ENCODE measurements at places on chromosomes 2 and 18.

GRCh38 chr2:27890924-27891672 is 569 bp downstream of the BABAM2 start:
- peak; percentile 41 for DNase-seq

DNA sequence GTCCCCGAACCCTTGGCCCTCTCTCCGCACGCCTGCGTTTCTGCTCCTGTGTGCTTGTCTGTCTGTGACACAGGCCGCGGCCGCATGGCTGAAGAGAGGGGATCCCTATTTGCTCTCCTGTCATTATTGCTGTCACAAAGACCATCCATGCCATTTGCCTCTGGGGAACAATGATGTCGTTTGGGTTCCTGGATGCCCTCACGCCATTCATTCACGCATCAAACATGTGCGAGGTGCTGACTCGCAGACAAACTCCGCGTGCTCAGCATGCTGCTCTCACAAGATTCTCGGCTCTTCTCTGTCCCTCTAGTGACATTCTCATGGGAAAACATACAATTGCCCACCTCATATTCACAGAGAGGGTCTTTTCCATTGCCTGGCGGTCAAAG is 67.8 kb downstream of the ASB1 start:
- DNase-seq = no peak

DNA sequence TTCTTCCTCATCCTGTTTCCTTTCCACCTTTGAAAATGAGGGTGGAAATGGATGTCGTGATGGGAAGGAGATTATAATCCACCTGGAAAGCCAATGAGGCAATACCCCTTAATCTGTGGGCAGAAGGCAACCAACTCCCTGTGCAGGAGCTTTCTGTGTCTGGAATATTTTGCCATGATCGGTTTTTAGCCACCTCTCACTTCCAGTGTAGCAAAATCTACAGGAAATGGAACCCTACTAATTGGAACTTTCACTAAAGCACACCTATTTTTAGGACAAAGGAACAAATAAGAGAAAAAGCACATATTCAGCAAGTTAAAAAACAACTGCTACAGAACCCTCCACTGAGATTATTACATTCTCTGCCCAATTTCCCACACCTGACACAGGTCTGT is 112.1 kb upstream of the SMAD7 start:
- no peak for DNase-seq

DNA sequence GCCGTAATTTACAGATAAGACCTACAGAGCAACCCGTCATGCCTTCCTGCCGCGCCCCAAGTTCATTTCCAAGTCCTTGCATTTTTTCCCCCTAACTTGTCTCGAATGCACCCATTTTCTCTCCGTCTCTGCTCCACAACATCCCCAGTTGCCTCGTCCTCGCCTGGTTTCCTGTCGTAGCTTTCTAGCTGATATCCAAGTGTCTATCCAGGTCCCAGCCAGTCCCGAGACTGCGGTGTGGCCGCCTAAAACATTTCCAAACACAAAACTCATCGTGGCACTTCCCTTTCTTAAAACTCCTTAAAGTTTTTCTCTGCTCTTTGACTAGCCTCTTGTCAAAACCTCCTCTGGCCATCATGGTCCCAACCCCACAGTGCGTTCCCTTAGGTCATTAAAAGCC is 1.2 kb upstream of the BARD1 start:
- no peak for DNase-seq

- no peak for DNase-seq
Observed at GRCh38 chr18:11020877-11021414, 128.4 kb downstream of the PIEZO2 start.

GRCh38 chr2:11742317-11742701 is 4.1 kb upstream of the LPIN1 start:
- DNase-seq = no peak

DNA sequence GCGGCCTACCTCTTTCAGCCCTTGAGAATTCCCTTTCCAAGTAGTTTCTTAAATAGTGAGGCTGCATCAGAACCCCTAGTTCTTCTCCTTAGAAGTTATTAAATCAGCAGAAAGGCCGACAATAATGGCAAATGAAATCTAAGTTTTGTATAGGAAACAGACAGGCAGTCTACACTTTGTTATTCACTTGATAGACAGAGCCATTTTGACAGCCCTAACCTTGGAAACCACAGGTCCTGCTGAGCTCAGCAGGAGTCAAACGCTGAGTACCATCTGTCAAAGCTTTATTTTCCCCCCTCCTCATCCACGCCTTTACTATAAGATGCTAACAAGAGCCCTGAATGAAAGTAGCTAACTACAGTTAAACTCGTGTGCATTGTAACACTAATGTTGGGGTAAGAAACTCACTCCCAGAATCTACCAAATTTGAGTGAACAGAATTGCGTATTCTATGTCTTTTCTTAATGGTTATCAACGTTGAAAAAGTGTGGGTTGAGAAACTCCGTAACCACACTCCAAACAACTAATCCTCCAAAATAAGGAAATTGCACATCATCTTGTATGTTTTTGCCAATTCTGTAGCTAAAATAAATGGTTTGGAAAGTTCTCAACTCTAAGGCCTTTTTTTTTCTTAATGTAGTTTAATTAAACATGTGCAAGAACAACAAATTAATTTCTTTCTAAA is 90.6 kb upstream of the EFEMP1 start:
- DNase-seq = no peak

GRCh38 chr2:171792886-171793580 is 101.0 kb downstream of the SLC25A12 start:
- no peak for DNase-seq

GRCh38 chr2:180077295-180077906 is 70.3 kb upstream of the CWC22 start:
- no peak for DNase-seq

DNA sequence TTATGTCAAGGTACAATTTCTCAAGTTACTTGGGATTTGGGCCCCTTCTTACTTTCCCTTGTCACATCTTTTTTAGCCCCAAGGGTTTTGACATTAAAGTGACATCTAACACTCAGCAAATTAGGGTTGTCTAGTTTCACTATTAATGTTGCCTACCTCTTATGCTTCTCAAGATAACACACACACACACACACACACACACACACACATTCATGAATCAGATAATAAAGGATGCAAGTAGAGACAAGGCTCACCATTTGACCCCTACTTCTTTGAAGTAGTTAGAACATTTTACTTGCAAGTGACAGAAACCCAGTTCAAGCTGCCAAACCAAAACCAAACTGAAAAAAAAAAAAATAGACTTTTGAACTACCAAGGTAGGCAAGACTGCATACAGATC is 138.8 kb downstream of the TRIB2 start:
- DNase-seq = no peak

DNA sequence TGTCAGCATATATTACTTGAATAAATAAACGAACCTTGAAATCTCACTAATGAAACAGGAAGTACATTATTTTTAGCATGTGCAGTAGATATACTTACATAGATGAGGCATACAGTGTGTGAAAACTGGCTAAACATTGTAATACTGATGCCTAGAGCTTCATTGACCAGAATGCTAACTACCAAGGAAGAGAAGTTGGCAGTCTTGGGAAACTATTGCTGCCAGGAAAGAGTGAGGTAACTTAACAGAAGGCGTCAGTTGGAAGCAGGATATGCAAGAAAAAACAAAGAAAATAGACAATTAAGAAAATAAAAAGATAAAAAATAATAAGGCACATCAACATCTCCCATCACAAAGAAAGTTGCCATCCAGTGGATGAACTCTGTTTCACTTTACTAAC is 963.0 kb downstream of the TDRD15 start:
- no peak for DNase-seq

GRCh38 chr2:4324531-4324930 is 621.2 kb downstream of the DCDC2C start:
- DNase-seq = no peak

DNA sequence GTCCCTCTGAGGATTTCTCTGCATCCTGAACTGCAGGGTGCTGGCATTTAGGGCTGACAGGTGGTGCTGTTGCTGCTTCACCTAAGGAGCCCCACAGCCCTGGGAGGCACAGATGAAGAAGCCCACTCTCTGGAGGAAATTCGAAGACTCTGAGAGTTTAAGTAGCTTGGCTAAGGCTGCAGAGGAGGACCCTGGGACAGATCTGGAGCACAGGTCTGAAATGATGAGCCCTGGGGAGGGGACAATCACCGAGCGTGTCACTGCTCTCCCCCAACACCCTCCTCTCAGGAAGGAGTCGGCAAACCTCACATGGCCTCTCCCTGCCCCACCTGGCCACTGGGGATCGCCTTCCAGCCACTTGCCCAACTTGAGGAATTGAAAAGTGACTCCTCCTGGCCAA is 18.6 kb downstream of the CYP27C1 start:
- DNase-seq = no peak

- DNase-seq = peak; percentile 52
Observed at GRCh38 chr2:100610381-100610831, 47.6 kb downstream of the PDCL3 start.

DNA sequence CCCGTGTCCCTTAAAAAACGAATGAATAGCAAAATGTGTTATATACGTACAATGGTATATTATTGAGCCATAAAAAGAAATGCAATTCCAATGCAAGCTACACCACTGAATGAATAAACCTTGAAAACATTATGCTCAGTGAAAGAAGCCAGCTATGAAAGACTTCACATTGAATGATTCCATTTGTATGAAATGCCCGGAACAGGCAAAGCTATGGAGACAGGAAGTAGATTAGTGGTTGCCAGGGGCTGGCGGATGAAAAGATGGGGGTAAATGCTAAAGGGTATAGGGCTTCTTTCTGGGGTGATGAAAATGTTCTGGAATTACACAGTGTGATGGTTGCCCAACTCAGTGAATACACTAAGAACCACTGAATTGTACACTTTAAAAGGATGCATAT is 113.3 kb downstream of the NOL10 start:
- DNase-seq = no peak

DNA sequence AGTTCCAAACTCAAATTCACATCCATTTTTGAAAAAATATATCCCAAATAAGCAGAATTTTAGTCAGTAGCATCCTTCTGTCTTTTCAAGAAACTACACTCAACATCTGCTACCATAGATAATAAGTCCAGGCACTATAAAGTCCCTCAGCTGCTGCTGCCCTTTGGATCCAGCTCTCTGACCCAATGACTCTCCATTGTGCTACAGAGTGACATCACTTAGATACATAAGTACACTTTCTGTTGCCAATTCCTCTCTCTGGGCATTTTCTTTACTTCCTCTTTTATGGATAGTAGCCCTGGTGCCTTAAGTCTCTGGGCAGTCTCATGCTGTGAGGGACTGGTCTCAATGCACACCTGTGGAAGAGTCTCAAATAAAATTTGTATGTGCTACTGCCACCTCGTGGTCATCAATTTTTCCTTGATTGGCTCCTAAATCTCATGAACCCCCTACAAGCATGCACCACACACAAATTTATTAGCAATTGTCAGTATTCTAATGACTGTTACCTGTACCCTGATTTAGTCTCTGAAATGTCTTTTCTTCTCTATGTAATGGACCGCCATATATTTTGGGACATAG is 219.2 kb downstream of the LRP1B start:
- DNase-seq = no peak

- DNase-seq = no peak
Observed at GRCh38 chr18:23369266-23369665, 83.8 kb upstream of the RIOK3 start.

DNA sequence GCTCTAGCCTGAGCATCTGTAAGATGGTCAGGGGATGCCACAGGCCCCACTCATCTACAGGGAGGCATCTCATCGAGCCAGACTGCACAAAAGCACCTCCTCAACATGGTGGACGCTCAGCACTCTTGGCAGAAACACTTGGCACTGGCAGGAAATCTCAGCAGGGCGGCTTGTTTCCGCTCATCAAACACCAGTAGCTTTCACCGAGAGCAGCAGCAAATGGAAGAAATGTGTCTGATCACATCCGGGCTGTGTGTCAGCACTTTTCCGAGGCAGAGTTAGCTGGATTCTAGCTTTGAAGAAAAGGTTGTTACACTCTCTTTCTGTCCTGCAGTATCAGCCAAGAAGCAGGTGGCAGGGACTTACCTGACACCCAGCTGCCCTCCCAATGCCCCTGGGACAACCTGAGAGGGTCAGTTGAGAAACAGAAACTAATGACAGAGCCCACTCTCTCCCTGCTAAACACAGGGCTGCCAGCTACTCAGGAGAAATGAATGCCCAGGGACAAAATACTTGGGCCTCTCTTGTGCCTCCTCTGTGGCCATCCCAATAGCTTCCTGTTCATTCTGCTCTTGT is 68.9 kb upstream of the FZD7 start:
- DNase-seq = no peak

DNA sequence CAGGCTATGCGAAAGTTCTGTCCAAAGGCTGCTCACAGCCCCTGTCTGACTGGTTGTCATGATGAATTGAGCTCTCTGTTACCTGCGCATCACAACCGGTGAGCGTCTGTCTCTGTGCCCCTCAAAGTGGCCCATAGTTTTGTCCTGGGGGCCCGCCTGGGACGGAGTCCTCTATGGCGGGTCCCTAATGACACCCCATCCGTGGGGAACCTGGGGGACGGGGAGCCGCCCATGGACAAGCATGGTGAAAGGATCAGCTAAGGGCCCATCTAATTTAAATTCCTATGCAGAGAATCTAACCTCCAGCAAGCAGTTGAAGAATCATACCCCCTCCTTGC is 473 bp downstream of the ELMOD3 start:
- no peak for DNase-seq

DNA sequence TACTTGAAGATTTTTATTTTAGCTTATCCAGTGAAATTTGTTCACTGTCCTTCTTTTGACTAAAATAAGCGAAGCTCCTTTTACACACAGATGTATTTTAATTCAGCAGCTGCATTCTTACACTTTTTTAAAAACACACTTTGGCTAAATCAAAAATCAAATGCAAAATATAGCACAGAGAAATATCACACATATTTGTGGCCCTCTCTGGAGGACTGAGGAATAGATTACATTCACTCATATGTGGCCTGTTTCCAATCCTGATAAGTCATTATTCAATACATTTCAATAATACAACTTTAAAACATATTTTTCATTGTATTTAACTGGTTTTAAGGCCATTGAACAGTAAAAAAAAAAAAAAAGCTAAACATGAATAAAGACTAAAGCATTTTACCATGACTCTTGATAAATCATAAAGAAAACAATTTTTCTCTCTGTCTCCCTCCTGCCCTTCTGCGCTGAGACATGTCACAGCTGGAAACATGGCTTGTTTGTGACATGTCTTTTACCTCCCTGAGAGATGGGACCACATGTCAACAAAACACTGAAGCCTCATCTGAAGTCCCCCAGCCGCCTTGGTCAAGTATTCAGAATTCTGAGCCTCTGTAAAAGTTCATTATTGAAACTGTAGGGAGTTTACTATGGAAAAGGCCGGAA is 221.0 kb downstream of the ZNF407 start:
- DNase-seq = no peak

DNA sequence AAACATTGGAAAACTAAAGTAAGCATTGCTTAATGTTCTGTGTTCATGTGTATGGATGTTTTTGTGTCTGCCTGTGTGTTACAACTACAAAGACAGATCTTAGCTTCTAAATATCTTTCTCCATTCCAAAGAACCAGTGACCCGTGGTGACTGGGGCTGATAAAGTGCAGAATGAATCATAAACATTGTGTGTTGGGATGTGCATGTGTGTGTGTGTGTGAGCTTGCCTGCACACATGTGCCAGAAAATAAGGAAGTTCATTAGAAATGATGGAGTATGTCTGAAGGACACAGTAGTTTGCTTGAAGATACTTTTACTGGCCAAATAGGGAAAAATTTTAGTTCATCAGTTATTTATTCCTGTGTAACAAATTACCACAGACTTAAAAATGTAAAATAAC is 756.6 kb upstream of the CELF4 start:
- no peak for DNase-seq
